ENCODE measurements at places on chromosomes 2 and 18. TPM values are rescaled to one million over a fixed set of nuclear protein-coding genes. Genes with fewer than 3 reads are reported as not detected.

GRCh38 chr2:144621266-144621665, 101.3 kb upstream of the ZEB2 start:
- no peak for DNase-seq

DNA sequence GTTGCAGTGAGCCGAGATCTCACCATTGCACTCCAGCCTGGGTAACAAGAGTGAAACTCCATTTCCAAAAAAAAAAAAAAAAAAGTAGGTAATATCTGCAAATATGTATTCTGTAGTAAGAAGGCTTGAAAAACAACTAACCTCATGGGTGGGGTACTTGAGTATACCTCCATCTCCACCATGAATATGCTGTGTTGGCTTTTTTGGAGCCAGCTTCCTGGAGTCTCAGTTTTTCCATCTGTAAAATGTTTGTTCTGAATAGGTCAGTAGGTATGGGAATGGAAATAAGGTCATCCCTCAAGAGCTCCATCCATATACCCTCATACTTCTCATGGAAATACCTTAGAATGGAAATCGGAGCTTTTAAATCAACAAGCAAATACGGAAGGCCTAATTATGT, 430.0 kb upstream of the FAM98A start:
- no peak for DNase-seq

DNA sequence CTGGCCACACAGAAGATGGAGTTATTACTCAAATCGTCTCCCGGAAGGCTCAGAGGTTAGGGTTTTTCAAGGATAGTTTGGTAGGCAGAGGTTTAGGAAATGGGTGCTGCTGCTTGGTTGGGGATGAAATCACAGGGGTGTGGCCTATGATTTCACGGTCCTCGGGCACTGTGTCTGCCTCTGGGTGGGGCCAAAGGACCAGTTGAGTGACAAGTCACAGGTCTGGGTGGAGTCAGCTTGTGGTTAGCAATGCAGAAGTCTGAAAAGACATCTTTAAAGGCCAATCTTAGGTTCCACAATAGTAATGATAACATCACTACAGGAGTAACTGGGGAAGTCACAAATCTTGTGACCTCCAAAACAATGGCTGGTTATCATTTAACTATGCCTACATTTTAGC, 387.8 kb downstream of the ZNF521 start:
- DNase-seq = no peak

- no peak for DNase-seq
Observed at GRCh38 chr2:201900362-201900761, 94.0 kb downstream of the CDK15 start.

- no peak for DNase-seq
Observed at GRCh38 chr2:175203621-175204496, 22.3 kb upstream of the ATP5MC3 start.

DNA sequence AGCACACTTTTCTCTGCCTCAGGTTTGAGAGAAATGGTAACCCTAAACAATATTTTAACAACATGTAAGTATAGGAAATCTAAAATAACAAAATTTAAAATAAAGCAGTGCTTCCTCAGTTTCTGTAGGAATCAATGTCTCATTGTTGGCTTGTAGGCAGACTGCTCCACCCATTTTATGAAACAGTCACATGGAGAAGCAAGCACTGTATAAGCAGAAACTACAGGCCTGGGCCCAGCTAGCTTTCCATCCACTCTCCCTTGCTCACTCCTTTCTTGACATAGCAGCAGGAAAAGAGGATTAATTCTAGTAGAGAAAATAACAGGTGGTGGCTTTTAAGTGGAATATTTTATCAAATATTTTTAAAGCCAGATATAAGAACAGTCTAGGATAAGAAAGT, 97.2 kb downstream of the PLEKHM3 start:
- DNase-seq = no peak

SNTG2 gene
- 1.0 TPM for total RNA-seq

DNA sequence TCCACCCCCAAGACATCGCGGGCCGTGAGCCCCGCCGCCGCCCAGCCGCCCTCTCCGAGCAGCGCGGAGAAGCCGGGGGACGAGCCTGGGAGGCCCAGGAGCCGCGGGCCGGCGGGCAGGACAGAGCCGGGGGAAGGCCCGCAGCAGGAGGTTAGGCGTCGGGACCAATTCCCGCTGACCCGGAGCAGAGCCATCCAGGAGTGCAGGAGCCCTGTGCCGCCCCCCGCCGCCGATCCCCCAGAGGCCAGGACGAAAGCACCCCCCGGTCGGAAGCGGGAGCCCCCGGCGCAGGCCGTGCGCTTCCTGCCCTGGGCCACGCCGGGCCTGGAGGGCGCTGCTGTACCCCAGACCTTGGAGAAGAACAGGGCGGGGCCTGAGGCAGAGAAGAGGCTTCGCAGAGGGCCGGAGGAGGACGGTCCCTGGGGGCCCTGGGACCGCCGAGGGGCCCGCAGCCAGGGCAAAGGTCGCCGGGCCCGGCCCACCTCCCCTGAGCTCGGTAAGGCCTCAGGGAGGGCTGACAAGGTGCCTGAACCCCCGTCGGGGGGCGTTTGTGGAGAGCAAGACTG, 14.2 kb downstream of the SPEG start:
- no peak for DNase-seq
